ENCODE measurements at places on chromosomes 1 and 21.

- DNase-seq = no peak
Measured at GRCh38 chr1:10152709-10153284, 57.6 kb upstream of the KIF1B start.

GRCh38 chr1:31640964-31641363 lies 3.7 kb downstream of the PEF1 start:
- no peak for DNase-seq

- no peak for DNase-seq
Measured at GRCh38 chr1:231541842-231542241, 13.4 kb downstream of the TSNAX start.

GRCh38 chr1:90924982-90925381 lies 96.9 kb downstream of the ZNF644 start:
- no peak for DNase-seq

DNA sequence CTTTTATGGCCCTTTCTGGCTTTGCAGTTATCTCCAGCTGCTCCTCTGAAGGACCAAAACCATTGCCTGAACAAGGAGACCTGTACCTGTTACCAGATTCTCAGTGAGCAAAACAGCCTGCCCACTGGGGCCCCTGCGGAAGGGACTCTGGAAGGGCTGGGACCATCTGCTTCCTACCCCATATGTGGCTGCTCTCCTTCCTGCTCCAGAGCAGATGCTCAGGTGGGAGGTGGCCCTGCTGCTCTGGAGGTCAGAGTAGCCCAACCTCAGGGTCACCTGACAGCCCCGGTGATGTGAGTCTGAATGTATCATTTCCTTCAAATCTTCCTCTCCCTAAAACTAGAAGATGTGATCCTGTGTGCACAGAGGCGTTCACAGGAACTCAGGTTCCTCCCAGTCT lies 33.6 kb downstream of the PRDM16 start:
- DNase-seq = no peak

DNA sequence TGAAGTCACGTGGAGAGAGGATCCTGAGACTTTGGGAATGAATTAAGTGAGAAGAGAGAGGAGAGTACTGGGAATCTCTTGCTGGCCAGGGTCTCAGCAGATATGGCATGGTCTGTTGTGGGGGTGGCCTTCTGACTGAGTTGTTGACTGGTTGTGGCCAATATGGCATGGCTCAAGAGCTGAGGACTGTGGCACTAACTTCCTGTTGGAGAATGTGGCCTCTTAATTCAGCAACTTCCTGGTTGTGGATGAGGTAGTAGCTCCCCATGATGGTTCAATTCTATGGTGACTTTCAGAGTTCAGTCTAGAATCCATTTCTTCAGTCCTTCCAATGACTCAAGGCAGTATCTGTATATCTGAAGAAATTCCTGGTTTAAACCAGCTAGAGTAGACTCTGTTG lies 44.7 kb upstream of the PAXBP1 start:
- no peak for DNase-seq

GRCh38 chr1:22907528-22907927 lies 65.1 kb downstream of the LACTBL1 start:
- DNase-seq = no peak

- DNase-seq = no peak
Measured at GRCh38 chr1:22319608-22320007, 132.0 kb upstream of the ZBTB40 start.

DNA sequence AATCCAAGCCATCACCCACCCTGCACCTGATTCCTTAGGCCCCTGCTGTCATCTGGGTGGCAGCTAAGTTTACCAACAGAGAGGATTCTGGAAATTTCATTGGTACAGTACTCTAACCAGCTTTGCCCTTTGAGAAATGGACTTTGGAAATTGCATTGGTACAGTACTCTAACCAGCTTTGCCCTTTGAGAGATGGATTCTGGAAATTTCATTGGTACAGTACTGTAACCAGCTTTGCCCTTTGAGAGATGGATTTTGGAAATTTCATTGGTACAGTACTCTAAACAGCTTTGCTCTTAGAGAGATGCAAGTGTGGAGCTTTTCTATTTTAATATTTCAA lies 42.5 kb downstream of the MAB21L3 start:
- no peak for DNase-seq

GRCh38 chr21:36889401-36889800 lies 77.1 kb downstream of the HLCS start:
- no peak for DNase-seq

DNA sequence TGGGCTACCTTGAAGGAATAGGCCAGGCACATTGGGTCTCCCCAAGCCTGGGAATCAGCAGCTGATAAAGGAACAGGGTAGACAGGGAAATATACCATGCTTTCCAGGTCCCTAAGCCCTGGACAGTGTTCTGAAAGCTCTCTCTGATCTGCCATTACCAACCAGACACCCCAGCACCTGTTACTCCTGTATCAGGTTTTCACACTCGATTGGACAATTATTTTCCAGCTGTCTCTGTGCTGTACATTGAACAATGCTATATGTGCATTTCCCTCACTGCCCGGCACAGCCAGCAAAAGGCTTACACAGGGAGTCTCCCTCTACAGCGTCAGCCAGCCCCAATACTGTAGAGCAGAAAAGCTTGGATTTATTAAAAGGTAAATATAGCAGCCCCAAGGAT lies 4.7 kb downstream of the CFAP45 start:
- DNase-seq = no peak

- DNase-seq = no peak
Measured at GRCh38 chr1:219773775-219774174, 154.6 kb downstream of the SLC30A10 start.

DNA sequence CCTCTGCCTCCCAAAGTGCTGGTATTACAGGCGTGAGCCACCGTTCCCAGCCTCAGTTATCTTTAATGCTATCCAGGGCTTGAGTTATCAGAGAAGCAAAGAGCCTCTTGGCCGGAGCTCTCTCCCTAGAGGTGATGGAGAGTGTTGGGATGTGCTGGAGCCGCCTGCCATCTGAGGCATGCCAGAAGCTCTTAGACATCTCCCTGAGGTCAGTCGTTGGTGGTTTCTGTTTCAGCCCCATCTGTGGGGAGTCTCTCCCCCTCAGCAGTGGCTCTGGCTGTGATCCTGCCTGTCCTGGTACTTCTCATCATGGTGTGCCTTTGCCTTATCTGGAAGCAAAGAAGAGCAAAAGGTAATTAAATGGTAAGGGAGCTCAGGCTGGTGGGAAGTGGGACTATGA lies 11.6 kb upstream of the ZNF691 start:
- no peak for DNase-seq

DNA sequence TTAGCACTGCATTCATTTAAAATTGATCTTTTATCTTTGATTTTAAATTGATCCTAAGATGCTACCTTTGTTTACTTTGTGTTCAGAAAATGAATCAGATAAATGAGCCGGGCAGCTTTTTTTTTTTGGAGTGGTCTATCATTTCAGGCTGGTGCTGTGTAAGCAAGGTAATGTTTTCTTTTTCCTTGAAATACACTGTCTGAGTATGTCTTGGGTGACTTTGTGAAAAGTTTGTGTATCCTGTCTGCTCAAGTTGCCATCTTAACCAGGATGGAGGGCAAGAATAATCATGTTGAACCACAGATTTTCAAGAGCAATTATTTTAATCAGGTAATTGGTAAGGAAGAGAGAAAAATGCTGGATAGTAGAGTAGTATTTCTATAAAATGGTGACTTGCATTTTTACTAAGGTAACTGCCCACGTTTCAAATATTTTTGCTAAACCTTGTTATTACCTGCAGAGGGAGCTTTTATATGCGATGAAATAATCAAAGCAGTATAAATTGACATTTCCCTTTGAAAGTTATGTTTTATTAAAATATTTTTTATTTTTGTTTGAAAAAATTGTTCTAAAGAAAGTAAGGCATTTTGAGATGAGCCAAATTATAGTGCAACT lies 11.1 kb downstream of the ADGRL2 start:
- no peak for DNase-seq

- no peak for DNase-seq
Measured at GRCh38 chr1:6614019-6614928, 743 bp downstream of the PHF13 start.

DNA sequence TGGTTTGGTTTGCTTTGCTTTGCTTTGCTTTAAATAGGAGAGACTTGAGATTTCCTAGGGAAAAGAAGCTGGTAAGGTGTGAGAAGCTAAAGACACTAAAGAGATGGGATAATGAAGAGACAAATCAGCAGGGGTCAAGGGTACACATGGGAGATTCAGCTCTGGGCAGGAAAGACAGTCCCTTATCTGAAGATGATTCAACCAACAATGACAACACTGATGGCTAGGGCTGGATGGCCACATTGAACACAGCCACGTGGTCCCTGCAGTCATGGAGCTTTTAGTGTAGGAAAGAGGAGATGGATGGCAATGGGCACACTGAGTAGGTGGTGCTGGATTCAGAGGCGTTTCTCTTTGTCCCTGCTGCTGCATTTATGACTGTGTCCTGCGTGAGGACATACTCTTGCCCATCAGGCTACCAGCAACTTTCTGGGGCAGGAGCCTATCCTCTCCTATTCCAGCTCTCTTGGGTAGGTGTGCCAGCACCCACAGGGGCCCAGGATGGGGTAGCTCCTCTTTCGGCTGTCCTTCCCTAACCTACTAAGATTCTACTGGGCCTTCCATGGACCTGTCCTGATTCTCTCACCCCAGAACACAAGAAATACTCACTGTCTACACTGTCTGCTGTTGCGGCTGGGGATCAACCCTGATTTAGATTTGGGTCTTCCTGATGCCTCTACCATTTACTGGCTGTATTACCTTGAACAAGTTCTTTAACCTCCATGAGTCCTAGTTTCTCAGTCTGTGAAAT lies 1.4 kb upstream of the SHISA4 start:
- DNase-seq = no peak

DNA sequence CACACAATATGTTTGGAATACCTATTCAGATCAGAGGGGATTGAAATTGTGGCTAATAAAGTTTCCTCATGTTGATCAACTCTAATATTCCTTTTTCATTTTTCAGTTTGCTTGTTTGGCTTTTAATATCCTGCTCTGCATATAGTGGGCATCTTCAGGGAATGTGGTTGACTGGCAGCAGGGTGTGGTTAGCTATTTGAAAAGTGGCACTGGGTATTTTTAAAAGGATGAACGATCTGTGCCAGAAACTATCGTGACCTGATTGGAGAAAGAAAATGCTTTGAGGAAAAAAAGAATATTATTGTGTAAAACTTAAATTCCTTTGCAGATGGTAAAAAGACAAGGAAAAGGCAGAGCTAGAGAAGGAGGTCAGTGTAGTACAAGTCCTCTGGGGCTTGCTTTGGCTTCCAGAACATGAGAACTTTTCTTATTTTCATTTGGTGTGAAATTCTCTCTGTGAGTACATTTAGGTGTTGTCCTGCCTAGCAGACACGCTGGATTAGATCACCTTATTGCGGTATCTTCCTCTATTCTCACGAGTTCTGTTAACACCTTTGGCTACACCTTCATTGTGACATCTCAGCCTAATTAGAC lies 329.7 kb upstream of the SNX7 start:
- no peak for DNase-seq

DNA sequence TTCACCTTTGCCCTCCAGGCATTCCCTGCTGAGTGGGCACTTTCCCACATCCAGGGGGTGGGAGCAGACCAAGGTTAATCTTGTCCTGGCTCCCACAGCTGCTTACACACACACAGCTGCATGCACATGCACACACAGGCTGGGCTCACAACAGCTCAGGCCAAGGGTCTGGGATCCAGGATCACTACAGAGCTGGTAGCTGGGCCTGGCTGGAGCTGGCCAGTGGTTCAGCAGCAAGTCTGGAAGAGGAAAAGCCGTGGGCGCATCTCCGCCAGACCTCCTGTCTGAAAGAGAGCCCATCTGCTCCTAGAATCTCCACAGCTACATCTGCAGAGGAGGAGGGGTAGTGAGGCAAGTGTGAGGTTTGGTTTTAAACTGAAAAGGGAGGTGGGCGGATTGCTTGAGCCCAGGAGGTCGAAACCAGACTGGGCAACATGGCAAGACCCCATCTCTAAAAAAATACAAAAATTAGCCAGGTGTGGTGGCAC lies 3.8 kb downstream of the CDK18 start:
- DNase-seq = no peak

DNA sequence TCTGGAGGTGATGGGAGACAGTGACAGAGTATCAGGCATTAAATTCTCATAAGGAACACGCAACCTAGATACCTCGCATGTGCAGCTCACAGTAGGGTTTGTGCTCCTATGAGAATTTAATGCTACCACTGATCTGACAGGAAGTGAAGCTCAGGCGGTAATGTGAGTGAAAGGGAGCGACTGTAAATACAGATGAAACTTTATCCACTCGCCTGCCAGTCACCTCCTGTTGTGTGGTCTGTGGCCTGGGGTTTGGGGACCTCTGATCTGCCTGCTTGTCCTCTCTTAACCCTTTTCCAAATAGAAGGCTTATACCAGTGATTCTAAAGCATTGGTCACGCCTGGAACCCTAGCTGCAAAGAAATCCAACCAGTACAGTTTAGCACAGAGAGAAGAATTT lies 15.3 kb downstream of the GABPA start:
- no peak for DNase-seq

GRCh38 chr1:24138476-24139221 lies 4.3 kb downstream of the IL22RA1 start:
- DNase-seq = no peak

GRCh38 chr1:18923756-18924211 lies 21.4 kb upstream of the ALDH4A1 start:
- DNase-seq = no peak

- no peak for DNase-seq
Measured at GRCh38 chr21:23083242-23083641, 2085.0 kb downstream of the NCAM2 start.

DNA sequence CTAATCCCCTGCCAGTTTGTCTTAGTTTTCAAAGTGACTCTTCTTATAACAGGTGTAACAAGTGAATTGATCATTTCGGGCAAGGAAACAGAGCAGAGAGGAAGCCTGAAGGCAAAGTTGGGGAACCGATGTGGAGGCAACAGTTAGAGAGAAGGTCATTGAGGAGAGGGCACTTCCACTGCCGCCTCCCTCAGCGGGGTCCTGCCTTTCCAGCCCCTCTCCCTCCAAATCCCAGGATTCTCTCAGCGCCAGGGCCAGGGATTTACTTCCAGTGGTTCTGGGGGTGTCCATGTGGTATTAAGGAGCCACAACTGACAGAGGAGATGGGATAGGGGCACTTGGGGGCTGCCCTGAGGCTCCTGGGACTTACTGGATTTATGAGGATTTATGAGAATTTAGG lies 39.7 kb upstream of the PDE9A start:
- DNase-seq = no peak

- no peak for DNase-seq
Measured at GRCh38 chr1:241738284-241739078, 86.4 kb downstream of the WDR64 start.

- no peak for DNase-seq
Measured at GRCh38 chr1:219801156-219801820, 127.1 kb downstream of the SLC30A10 start.

- DNase-seq = no peak
Measured at GRCh38 chr1:203046984-203047630, 20.8 kb downstream of the PPFIA4 start.

GRCh38 chr1:160127865-160128523 lies 12.4 kb downstream of the ATP1A2 start:
- no peak for DNase-seq

Data from stimulated activated CD8-positive, alpha-beta memory T cell treated with anti-CD3 and anti-CD28 coated beads, Interleukin-4, amount 100 ng/mL, for 4 hours (primary cell).